ENCODE measurements at places on chromosomes 5 and 9. TPM values are rescaled to one million over a fixed set of nuclear protein-coding genes. Genes with fewer than 3 reads are reported as not detected.

- no peak for DNase-seq
Observed at GRCh38 chr9:133188843-133189180, 20.2 kb downstream of the OBP2B start.

DNA sequence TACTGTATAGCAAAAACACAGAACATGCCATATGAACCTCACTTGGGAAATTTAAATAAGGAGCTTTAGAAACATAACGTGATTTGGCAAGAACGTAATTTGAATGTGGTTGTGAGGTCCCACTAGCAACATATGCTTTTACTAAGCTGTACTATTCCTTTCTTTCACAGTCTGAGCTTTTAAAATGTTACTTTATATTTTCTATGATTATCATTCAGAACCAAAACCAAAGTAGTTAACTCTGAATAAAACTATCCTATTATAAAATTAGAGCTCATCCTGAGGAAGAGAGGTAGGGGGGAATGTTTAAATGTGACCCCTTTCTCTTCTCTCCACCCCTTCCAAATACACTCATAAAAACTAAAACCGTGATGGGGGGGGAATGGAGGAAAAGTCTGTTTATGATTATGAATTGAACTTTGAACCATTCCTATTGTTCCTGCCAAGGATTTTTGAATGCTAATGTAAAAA is 435.7 kb downstream of the NFIB start:
- no peak for DNase-seq

DNA sequence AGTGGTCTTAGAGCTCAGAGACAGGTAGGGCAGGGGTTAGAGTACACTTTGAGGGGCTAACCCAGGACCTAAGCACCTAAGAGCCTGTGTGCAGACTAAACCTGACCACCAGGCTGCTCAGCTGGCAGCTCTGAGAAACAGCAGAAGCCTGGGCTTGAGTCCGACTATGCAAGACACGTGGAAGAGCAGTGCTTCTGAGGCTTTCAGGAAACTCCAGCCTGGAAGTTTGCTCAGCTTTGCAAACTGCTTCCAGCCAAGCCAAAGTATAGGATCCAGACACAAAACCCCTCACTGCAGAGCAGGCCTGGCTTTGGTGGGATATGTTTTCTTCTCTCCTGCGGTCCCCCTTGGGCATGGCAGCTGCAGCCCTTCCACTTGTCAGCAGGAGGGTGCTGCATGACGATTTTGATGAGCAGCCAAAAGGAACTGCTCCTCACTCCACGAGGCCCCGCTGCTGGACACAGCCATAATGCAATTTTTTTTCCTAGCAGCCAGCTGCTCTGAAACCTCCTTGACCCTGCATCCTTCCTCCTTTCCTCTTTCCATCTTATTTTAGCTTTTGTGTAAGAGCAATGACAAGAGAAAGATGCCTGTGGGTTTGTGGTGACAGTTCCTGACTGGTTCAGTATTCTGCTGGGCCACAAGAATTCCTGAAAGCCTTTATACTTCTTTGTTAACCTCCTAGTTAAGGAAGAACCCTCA is 123.1 kb downstream of the LIFR start:
- peak; percentile 64 for DNase-seq

DNA sequence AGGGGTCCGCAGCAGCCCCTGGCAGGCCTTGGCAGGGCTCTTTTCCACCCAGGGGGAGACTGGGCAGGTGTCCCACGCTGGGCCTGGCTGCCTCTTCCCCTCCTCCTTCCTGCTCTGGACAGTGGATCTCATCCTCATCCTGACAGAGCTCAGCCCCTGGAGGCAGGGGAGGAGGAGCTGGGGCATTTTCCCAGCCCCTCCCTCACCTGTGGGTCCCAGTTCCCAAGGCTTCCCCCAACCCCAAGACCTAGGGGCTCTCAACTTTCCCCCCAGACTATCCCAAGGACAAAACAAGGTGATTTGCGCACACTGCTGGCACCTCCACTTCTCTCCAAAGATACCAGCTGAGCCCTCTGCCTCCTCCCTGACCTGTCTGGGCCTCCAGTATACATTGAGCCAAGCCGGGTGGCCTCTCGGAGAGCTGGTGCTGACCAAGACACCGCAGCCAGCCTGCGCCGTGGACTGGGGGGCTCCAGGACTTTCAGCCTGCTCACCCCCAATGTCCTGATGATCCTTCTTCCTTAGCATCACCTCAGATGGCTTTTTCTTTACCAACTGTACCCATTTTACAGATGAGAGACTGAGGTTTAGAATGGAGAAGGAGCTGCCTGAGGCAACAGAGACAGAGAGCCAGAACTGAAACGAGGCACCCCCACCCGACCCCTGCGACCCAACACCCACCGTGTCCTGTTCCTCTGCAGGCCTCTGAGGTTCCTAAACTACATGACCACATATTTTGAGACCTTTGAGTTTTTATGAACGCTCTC is 126.6 kb downstream of the BARX1 start:
- no peak for DNase-seq

DNA sequence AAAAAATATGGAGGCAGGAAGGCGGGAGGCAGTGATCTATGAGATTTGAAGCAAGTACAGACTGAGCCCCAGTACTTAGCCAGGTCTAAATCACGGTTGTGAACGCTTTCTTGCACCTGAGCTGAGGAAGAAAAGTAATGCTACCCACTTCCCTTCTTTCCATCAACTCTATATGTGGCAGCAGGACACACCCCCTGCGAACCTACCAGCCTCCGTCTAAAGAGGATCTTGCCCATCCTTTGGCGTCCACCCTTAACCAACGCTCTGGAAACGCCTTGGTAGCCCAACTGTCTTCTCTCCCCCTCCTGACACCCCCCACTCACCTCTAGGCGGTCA is 545 bp downstream of the HMGCS1 start:
- DNase-seq, result no peak

The WDR38 gene
- not detected for total RNA-seq

The TLR4 gene
- 6.5 TPM for total RNA-seq

The TAF1L gene
- not detected for total RNA-seq

The DDX4 gene
- total RNA-seq, result not detected

Data from SJCRH30 (cell line).